Esophagus squamous epithelium (tissue), 5 donors: ENCODE measurements at places on chromosomes 2 and 18. TPM values are rescaled to one million over a fixed set of nuclear protein-coding genes. Genes with fewer than 3 reads are reported as not detected.

- no peak for DNase-seq
Measured at GRCh38 chr2:176161825-176162626, 4.9 kb downstream of the HOXD3 start.

GRCh38 chr18:6017171-6017570, 121.8 kb upstream of the TMEM200C start:
- DNase-seq, result no peak

DNA sequence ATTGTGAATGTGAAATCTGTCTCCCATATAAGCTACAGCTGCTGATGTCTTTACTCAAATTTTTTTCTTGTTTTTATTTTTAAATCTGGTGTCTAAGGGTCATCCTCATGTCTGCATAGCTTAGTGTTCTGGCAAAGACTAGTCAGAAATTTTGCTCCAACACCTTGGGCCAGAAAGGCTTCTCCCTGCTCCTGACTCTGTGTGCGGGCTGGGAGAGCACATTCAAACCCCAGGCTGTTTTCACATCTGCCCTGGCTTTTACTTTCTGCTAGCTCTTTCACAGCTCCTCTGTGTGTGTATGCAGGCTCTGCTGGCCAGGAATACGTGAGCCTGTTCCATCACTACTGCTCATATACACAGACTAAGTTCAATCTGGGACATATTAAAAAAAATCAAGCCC, 102.9 kb upstream of the RIOK3 start:
- no peak for DNase-seq

- no peak for DNase-seq
Measured at GRCh38 chr2:2653231-2653630, 322.2 kb upstream of the MYT1L start.

Gene CTAGE1
- total RNA-seq, result not detected

Gene NPPC
- not detected for total RNA-seq

Gene CCDC85A
- total RNA-seq, result 0.61 TPM

Gene ALK
- not detected for total RNA-seq

Gene CYP26B1
- 1.5 TPM for total RNA-seq

Gene GAL3ST2
- total RNA-seq, result not detected

Gene PCARE
- 0.04 TPM for total RNA-seq

Gene SLC4A3
- 2.3 TPM for total RNA-seq
